ENCODE measurements at places on chromosomes 16 and 17.

- no peak for DNase-seq
These were observed 6.2 kb downstream of the NAT9 start for GRCh38 chr17:74769856-74770497.

DNA sequence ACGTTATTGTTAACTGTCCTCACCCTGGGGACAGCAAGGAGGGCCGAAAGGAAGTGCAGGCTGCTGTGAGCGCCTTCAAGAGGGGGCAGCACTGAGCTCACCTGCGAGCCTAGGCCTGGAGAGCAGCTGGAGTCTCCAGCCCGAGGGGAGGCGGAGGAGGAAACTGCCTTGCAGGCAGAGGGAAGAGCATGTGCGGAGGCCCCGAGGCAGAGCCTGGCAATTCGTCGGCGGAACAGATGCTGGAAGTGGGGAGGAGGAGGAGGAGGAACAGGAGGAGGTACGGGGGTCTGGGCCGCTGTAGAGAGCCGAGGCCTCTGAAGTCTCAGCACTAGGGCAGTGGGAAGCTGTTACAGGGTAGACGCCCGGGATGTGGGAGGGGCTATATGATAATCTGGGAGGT is 49.6 kb upstream of the PLCG2 start:
- no peak for DNase-seq

DNA sequence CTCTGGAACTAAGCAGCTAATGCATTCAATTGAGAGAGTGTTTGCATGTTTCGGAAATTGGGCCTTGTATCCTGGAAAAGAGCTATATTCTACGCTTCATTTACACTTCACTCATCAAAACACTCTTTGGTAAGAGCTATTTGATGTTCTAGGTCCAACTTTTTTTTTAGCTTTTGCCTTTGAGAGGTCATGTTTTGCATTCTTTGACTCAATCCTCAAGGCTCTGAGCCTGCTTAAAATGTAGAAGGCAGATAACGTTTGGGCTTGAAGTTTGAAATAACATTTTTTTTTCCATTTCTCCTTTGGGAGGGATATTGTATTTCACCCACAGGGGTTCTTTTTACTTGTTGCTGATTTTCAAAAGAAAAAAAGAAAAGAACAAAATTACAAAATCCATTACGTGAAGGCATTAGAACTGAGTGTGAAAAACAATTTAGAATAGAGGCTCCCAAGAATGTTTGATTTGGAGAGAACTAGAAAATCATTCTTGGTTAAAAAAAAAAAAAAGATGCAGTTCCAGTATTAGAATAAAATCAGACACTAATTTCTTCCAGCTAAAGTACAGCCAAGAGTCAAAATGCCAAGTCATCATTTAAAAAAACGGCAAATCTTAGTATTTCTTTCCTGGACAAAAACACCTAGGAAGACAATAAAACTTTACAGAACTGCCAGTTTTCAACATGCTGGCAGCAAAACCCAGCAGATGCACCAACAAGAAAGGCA is 268.5 kb downstream of the GRIN2A start:
- DNase-seq = no peak

DNA sequence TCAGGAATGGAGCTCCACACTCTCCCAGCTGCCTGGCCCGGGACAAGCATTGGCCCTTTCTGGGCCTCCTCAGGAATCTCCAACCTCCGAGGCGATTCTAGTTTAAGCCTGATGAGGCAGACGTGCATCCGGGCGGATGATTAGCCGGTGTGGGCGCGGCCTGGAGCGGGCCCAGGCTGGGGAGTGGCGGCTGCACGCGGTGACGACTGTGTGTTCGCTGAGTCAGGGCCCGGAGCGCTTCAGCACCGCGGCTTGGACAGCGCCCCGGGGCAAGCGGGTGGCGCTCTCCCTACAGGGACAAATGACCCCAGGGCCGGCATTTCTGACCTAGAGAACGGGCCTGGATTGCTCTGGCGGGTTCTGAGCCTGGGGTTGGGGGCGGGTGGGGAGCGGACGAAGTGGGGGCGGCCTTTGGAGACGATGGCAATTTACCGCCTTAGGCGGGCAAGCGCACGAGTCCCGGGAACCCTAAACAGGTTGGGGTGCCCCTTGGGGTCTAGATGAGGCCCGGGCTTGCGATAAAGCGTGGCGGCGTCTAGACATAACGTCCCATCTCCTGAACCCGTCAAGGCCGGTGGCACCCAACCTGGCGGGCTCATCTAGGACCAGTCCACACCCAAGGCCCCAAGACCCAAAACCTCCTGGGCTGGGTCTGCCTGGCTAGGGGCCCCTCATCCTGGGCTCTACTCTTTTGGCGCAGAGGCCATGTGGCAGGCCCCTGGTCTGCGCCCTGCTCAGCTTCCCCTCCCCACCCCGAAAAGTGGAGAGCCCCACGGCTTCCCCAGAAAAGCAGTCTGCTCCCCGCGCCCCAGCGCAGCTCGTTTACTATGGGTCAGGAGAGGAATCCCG is 22.3 kb upstream of the ZNHIT3 start:
- DNase-seq = no peak

GRCh38 chr17:79338152-79338551 is 263.5 kb downstream of the ENGASE start:
- DNase-seq = no peak

- DNase-seq = no peak
These were observed 19.2 kb downstream of the PLXDC1 start for GRCh38 chr17:39132192-39132610.
